SHP77 (cell line): ENCODE measurements at places on chromosomes 3 and 15.

- no peak for DNase-seq
Observed at GRCh38 chr15:63587527-63587926, 9.7 kb upstream of the FBXL22 start.

- no peak for DNase-seq
Observed at GRCh38 chr15:88089024-88089620, 167.4 kb downstream of the NTRK3 start.

DNA sequence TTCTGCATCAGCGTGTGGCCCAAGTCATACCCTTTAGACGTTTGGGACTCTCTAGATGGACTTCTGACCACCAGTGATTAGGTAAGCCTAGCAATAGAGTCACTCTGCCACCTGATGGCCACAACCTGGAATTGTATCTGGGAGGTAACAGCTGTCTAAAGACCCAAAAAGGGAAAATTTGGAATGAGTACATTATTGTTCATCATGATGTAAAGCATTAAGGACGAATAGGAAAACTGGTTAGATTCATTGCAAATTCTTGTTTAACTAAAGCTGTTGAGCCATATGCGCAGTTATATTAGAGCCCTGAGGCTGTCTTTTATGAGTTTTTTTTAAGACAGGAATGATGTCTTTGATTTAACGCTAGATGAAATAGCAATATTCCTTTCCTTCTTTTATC is 63.6 kb downstream of the FAM81A start:
- DNase-seq: peak; percentile 49

- DNase-seq: no peak
Observed at GRCh38 chr15:66827039-66827697, 125.1 kb downstream of the SMAD6 start.

GRCh38 chr3:43958005-43958770 is 267.4 kb downstream of the ABHD5 start:
- no peak for DNase-seq
